B cell (primary cell): ENCODE measurements at places on chromosomes 7 and 10.

DNA sequence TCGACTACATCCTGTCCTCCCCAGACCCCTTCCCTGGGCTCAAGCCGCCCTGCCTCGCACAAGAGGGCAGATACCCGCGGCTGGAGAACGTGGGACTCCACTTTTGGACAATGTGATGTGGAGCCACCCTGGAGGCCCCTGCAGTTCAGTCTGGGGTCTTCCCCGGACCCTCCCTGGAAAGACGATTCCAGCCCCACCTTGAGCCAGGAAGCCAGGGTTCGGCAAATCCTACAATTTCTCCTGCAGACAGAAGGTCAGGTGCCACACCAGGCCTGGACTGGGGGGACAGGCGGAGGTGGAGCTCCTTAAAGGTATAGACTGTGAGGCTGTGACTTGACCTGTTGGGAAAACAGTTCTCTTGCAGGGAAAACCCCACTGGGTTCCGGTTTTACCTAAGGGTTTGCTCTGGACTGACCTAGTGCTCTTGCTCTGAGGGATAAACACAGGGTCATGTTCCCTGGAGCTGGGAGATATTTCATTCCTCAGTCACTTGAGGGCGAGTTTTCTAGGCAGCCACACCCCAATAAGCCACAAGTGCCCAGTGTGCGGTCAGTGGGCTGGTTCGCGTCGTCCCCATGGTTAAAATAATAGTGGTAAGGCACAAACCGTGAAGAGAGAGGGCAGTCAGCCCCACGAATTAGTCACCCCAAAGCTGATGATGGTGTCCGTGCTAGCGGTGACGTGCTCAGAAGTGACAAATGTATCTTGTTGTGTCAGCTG lies 1.6 kb downstream of the FOXL3 start:
- no peak for DNase-seq

DNA sequence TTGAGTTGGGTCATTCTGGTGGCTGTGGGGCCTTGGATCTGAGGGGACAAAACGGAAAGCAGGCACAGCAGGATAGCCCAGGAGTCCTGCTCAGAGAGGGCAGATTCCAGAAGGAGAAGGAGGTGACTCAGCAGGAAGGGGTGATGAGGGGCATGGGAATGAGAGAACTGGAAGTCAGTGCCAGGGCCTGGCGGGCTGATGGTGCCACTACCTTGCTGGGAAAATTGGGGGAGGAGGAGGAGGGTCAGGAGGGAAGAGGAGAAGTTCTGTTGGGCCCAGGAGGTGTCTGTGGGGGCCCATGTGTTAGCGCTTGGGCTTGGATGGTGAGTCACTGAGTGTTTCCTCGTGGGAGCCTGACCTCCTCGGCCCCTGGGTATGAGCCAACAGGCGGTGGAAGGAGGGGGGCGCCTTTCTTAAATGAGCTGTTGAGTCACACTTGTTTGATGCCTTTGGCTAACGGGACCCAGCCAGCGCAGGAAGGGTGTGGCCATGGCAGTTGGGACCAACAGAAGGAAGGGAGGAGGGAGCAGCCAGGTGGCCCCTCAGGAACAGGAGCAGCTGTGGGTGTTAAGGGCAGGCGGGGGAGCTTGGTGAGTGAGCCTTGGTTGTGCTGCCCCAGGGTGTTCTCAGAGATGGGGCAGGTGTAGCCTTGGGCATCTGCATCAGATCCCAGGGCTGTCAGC lies 130.0 kb upstream of the BTBD16 start:
- no peak for DNase-seq

DNA sequence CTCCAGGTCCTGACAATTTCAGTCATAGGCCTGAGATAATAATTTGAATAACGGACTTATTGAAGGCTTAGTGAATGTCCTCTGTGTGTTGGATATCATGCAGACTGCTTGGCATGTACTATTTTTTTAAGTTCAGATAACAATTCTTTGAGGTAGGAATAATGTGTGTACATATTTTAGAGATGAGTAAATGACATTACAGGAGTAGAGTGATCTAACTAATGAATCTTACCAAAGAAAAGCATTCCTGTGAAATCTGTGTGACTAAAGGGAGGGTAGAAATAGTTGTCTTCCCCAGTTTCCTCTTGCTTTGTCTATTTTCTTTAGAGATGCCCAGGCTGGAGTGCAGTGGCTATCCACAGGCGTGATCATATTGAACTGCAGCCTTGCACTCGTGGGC lies 391.8 kb upstream of the ETV1 start:
- no peak for DNase-seq

DNA sequence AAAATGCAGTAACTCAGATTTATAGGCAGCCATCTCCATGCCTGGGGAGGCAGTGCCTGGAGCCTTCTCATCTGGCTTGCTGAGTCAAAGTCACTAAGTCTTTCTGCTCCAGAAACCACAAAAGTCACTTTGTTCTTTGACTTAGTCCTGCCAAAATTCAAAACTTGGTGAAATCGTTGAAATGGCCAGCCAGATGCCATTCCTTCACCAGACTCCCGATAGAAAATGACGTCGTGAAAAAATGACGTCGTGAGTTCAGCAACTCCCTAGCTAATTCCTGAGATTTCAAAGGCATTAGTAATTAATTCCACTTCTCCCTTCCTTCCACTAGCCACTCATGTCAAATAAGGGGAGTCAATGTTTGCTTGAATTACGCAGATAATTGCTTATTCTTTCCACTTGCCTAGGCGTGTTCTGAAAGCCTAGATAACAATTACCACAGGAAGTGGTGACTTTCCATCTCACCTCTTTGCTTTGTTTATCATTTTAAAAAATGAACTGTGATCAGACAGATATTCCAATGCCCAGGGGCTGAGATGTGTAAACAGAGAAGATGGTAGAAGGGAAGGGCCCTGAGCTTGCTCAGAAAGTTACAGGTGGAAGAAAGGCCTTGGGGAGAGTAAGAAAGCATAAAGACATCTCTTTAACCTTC lies 48.5 kb upstream of the OSBPL3 start:
- DNase-seq = no peak

GRCh38 chr10:22931948-22932347 lies 4.1 kb downstream of the ARMC3 start:
- no peak for DNase-seq

GRCh38 chr10:20118119-20118518 lies 301.9 kb downstream of the PLXDC2 start:
- DNase-seq = no peak

DNA sequence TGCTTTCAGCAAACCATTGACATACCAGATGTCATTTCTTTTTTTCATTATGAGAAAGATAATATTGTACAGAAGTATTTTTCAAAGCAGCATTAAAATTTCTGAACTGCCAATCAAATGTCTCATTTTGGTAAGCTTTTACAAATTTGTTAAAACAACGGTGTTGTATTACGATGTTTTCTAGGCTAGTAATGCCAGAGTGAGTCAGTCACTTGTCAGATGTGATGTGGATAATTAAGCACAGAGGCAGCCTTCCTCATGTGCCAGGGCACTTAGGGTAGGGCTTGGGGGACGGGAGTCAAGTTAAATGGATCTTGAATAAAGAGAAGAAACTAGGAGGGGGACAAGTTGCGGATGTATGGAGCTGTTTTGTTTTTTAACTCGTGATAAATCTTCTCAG lies 10.1 kb downstream of the PSTK start:
- no peak for DNase-seq

DNA sequence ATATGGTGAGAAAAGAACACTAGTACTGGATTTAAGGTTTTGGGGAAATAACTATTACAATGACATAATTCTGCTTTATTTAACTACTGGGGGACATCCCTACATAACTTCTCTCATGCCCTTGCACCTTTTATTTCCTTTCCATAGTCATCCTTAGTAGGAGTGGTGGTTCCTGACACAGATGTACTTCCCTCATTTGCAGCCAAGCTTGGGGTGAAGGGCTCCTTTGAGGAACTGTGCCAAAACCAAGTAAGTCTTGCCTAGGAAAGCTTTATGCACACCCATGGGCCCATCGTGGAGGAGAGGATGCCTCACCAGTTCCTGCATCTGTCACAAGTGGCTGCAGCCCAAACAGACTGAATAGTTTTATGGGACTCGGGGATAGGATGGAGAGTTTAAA lies 20.6 kb downstream of the ZDHHC6 start:
- DNase-seq = no peak
